ENCODE measurements at places on chromosomes 4 and X.

- no peak for DNase-seq
Observed at GRCh38 chr4:146142768-146143167, 32.8 kb upstream of the LSM6 start.

- DNase-seq, result no peak
Observed at GRCh38 chrX:154714925-154715324, 36.0 kb downstream of the GAB3 start.

- no peak for DNase-seq
Observed at GRCh38 chrX:110123331-110123782, 120.4 kb downstream of the TMEM164 start.

GRCh38 chr4:184782731-184783373 lies 42.9 kb downstream of the ACSL1 start:
- DNase-seq, result no peak

DNA sequence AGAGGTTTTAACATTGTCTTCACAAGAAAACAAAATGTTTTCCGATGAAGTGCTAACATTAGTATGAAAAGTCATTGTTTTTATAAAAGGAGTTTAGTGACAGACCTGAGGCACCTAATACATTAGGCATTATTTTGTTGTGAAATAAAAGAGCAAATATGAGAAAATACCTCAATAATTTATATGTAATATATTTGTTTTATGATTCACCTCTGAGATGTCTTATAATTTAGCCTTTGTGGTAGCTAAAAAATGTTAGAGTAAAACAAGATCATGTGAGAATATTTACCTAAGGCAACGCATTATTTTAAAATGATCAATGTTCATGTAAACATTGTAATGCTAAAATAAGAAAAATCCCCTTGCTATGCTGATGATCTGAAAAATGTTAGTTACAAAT lies 100.9 kb upstream of the WDFY3 start:
- DNase-seq, result no peak

- no peak for DNase-seq
Observed at GRCh38 chr4:165369522-165369921, 9.3 kb upstream of the CPE start.

DNA sequence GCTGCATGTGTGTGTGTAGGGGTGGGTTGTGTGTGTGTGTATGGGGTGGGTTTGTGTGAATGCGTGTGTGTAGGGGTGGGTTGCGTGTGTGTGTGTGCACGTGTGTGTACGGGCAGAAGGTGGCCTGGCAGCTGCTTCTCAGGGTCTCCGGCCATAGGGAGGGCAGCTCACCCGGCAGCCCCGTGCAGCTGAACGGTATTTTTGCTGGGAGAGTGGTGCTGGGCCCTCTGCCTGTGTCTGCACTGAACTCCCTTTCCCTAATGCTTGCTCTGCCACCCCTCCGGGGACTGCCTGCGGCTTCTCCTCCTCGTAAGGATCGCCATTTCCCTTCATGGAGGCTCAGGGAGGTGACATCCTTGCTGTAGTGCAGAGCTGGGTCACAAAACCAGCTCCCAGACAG lies 30.2 kb downstream of the WFS1 start:
- no peak for DNase-seq

Measured in stimulated activated CD8-positive, alpha-beta memory T cell treated with anti-CD3 and anti-CD28 coated beads, Interleukin-2, amount 100 ng/mL, for 1 hour (primary cell).